Activated naive CD4-positive, alpha-beta T cell treated with Interleukin-2 at 50 U/mL for 16 hours (primary cell): ENCODE measurements at places on chromosomes 7 and 10.

GRCh38 chr7:123749537-123749857, 694 bp upstream of the WASL start:
- peak; percentile 37 for DNase-seq

DNA sequence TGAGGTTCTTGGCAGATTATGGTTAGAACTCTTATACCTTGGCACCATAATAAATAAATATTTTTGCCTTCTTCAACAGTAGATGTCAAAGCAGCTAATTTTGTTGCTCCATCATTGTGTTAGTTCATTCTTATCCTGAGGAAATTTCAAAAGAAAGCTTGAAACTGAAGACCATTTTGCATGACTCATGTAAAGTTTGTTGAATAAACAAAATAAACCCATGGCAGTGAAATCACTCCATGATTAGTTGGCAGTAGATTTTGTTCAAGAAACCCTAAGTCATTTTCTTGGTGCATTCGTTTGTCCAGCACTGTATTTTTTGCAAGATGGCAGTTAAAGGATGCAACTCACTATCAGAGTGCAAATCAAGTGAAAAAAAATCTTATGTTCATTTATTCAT, 91.6 kb downstream of the HECW1 start:
- DNase-seq, result no peak

GRCh38 chr10:75209921-75210281, 695 bp upstream of the VDAC2 start:
- peak; percentile 80 for DNase-seq

DNA sequence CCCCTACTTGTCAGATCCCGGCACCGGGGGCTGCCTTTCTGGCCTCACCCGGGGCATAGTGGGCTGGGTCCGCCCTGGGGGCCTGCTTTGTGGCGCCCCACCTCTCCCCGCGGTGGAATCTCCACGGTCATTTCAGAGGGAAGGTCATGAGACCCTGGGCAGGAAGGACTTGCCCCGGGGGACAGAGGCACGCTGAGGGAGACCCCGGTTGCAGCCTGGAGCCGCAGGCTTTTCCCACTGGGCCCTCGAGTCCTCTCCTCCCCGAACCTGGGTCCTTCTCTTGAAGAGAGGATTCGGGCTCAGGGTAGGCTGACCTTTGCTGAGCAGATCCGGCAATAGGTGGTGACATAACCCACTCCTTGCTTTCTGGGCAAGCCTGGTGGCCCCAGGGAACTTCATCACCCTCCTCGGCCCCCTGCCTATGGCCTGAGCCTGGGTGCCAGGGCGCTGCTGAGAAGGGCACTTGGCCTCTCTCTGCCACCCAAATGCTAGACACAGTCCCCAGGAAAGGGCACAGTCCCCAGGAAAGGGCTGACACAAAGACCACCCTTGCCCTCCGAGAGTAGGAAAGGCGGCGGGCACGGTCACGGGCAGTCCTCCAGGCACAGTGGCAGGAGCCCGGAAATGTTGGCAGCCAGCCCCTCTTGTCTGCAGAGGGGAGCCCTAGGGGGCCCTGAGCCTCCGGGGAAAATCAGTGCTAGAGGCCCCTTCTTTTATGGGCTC, 36.2 kb downstream of the FKBP6 start:
- DNase-seq, result no peak

DNA sequence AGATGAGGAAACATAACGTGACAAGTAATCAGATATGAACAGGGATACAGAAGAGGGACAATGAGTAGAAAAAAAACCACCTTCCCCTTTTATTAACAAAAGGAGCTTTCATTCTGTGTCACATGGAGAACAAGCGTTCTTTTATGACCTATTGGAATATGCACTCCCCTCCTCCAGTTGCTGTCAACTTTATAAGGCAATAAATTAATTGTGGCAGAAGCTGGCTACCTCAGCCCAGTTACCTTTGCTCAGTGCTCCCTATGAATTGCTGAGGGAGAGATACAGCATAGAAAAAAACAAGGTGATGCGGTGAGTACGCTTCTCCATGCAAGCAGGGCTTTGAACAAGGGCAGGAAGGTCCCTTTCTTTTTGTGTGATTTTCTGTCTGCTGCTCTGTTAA, at the start of gene MGAM2:
Gene MGAM2, plus strand, starts transcription at position 220 of the 400 bp plus-strand sequence. CDS start 5,156 bp downstream, outside the sequence.
- DNase-seq, result no peak

- DNase-seq, result no peak
Measured at GRCh38 chr10:126628746-126629145, 41.7 kb downstream of the C10orf90 start.

- no peak for DNase-seq
Measured at GRCh38 chr7:32957326-32958045, at the start of gene FKBP9. Gene FKBP9, plus strand, starts transcription at chr7:32957440. Its CDS starts 134 bp downstream, at chr7:32957574.

GRCh38 chr7:148793590-148793989, 90.5 kb downstream of the EZH2 start:
- DNase-seq, result no peak

DNA sequence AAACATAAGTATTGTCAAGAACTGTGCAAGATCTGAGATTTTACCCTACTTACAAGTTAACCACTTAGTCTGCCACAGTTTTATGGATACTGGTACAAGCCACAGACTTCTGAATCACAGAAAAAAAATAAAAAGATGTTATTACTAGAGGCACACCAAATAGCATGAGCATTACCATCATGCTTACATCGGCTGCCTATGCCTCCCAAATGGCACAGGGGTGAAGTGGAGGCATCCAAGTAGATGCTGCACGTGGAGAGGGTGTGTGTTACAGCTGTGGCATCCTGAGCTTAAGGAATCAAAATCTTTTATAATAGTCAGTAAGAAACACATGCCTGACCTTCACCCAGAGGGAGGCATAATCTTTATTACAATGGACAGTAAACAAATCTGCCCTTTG, 207.8 kb downstream of the TFEC start:
- no peak for DNase-seq

- no peak for DNase-seq
Measured at GRCh38 chr7:70586822-70587221, 545.1 kb upstream of the GALNT17 start.

DNA sequence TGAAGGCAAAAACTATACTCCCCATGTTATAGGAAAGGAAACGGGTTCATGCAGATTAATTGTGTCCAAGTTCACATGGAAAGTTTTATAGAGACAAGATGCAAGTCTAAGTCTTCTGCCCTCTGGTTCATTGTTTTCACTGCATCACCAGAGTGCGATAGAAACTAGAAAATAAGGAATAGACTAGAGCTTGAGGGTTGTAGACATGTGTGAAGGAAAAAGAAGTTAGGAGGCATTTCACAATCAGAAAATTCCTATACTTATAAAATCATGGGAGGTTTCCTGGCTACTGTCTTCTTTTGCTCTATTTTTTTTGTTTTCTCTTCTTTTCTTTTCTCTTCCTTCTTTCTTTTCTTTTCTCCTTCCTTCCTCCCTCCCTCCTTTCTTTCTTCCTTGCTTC, 329.8 kb downstream of the PLXDC2 start:
- no peak for DNase-seq

DNA sequence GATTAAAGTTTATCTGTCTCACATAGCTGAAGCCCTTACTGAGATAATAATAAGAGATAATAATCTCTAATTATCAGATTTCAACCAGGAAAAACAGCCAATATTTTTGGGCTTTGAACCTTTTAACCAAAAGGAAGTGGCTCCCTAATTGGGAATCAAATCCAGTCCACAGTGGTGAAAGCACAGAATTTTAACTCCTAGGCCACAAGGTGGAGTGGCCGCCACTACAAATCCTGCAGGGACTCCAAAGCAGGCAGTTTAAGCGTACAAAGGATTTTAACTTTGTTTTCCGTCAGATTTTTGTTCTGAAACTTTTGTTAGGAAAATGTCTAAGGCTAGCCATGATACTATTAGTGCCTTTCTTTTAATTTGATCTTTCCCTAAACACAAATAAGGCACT, 99.6 kb upstream of the CCNY start:
- DNase-seq, result no peak

- DNase-seq, result no peak
Measured at GRCh38 chr10:84696610-84697009, 368.2 kb downstream of the CCSER2 start.

GRCh38 chr7:56229631-56230030, 113.4 kb upstream of the NUPR2 start:
- no peak for DNase-seq

DNA sequence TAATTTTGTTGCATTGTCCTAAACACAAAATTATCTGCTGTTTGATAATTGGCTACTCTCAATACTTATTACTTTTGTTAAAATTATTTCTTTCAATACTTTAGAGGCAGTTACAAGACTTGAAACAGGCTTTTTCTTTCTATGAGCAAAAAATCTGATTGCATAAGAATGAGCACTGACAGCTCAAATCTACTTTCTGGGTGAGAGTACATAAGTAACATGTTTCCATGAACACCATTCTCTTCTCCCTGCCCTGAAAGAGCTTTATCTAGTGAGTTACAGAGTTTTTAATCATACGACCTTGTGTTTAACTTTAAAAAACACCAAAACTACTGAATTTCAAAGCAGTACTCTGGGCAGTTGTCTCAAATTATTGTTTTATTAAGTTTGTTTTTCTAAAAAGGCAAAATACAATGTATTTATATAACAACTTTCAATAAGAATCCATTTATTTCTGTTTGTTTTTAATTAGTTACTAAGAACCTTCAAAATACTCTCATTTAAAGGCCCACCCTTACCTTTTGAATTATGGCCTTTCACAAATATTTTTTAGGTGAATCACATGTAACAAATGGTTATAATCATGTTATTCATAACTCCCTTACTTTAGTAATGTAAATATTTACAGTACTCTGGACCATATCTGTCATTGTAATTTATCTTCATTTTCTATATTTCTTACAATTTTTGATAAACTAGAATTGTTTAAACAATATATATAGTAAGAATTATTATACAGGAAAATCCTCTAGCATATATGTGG, 23.0 kb upstream of the TFAM start:
- DNase-seq, result no peak

- DNase-seq, result no peak
Measured at GRCh38 chr7:23654508-23654907, 25.5 kb upstream of the FAM221A start.

DNA sequence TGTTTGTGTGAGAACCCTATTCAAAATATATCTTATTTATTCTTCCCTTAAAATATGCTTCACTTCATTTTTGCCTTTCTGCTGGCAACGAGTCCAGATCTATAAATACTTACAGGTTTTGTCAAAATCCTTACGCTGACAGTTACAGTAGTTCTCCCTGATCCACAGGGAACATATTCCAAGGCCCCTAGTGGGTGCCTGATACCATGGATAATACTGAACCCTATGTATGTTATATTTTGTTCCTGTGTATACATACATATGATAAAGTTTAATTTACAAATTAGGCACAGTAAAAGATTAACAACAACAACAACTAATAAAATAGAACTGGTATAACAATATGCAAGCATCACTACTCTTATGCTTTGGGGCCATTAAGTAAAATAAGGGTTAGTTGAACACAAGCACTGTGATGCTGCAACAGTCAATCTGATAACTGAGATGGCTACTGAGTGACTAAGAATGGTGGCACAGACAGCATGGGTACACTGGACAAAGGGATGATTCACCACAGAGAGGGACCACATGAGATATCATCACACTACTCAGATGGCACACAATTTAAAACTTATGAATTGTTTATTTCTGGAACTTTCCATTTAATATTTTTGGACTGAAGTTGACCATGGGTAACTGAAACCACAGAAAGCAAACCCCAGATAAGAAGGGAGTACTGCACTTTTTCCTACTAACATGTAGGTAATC, 29.4 kb upstream of the PCGF5 start:
- no peak for DNase-seq

DNA sequence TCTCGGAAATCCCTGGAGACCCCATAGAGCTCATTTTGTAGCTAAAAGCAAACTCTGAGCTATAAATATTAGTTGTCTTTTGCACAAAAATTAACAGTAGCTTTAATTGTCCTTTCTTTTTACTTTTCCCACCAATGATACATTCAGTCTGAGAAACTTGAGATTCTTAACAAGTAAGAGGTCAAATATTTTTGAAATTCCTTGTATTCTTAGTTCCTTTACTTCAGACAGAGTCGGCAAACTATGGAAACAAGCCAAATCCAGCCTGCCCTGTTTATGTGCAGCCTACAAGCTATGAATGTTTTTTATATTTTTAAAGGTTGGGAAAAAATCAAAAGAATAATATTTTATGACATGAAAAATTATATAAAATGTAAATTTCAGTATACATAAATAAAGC, 146.6 kb downstream of the CTNNA3 start:
- no peak for DNase-seq

DNA sequence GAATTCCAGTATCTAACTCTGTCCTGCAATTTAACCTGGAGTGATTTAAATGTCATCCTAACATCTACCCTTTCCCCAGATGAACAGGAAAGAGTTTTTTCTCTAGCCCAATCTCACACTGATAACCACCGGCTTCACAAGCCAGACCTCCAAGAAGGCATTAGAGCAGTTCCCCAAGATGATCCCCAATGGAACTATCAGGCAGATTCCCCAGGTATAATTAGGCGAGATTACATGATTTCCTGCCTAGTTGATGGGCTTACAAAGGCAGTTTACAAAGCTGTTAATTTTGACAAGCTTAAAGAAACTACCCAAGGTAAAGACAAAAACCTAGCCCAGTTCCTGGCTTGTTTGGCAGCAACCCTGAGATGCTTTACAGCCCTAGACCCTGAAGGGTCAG, 14.1 kb upstream of the NT5C2 start:
- DNase-seq, result no peak

DNA sequence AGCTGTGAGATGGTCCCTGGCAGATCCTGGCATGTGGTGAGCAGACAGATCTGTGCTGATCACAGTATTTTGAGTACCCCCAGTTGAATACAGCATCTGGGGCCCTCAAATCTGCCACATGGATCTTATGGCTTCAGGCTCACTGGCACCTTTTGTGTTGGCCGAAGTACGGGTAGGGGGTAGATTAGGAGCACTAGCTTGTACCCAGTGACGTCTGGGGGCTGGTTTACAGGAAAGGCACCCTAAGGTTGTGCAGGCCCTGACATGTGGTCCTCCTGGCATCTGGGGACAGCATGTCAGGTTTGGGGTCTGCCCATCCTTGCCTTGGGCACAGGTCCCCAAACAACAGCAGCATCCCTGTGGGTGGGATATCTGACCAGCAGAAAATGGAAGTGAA, 53.2 kb downstream of the SYPL1 start:
- no peak for DNase-seq

DNA sequence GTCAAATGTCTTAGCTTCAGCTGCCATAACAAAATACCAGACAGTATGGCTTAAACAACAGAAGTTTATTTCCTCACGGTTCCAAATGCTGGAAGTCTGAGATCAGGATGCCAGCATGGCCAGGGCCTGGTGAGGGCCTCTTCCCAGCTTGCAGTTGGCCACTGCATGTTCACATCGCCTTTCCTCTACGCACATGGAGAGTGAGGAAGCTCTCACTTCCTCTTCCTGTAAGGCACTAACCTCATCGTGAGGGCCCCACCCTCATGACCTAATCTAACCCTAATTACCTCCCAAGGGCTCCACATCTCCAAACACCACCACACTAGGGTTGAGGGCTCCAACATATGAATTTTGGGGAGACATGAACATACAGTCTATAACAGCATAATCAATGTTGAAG, 14.4 kb downstream of the ZNF33B start:
- no peak for DNase-seq
